ENCODE measurements at places on chromosomes 13 and 19. TPM values are rescaled to one million over a fixed set of nuclear protein-coding genes. Genes with fewer than 3 reads are reported as not detected.

KANK2 gene
- total RNA-seq: 39.9 TPM

ZBTB32 gene
- not detected for total RNA-seq

LGALS4 gene
- total RNA-seq: 0.35 TPM

SH2D3A gene
- 19.9 TPM for total RNA-seq

HIF3A gene
- total RNA-seq: 0.13 TPM

PSG2 gene
- total RNA-seq: 0.07 TPM

EBPL gene
- total RNA-seq: 69.9 TPM

DAZAP1 gene
- total RNA-seq: 94.7 TPM

SMIM44 gene
- total RNA-seq: not detected

LCP1 gene
- 0.07 TPM for total RNA-seq

MEDAG gene
- total RNA-seq: 0.36 TPM

SMAD9 gene
- 0.14 TPM for total RNA-seq

CFAP97D2 gene
- total RNA-seq: not detected

GNA15 gene
- total RNA-seq: 0.06 TPM

MISP gene
- total RNA-seq: 84.4 TPM

LPAR2 gene
- total RNA-seq: 4.7 TPM

ERFL gene
- 0.28 TPM for total RNA-seq

LHB gene
- total RNA-seq: not detected
